ENCODE measurements at places on chromosomes 3 and 15.

DNA sequence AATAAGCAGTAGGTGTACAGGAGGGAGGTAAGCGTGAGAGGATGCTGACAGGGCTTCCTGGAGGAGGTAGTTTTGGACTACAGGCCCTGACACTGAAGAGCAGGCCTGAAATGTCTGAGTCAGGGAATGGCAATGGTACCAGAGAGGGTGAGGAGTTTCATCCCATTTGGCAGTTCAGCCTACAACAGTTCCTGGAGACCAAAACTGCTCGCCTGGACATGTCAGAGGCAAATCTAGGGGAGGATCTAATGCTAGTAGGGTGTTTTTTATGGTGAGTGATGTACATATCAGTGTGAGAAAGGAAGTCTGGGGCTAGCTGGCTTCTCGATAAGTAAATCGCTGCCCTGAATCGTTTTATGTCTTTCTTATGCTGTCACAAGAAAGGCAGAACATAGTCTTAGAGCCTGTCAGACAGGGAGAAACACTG is 13.8 kb upstream of the TNFSF10 start:
- no peak for DNase-seq

DNA sequence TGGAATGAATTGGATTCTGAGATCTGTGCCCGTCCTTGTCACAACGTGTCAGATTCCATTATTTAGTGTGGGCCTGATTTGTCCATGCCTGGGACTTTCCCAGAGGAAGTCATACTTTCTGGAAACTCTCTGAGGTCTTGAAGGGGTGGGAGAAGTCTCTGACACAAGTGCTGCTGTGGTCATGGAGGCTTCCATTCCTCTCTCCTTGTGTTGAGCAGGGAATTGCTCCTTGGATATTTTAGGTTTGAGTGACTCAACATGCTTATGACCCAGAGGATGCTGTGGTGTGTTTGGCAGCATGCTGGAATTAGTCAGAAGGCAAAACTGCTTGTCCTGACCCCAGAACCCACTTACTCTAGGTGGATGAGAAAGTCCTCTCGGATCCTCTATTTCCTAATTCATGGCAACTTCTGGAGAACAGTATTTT is 132.1 kb downstream of the LPP start:
- DNase-seq: no peak

DNA sequence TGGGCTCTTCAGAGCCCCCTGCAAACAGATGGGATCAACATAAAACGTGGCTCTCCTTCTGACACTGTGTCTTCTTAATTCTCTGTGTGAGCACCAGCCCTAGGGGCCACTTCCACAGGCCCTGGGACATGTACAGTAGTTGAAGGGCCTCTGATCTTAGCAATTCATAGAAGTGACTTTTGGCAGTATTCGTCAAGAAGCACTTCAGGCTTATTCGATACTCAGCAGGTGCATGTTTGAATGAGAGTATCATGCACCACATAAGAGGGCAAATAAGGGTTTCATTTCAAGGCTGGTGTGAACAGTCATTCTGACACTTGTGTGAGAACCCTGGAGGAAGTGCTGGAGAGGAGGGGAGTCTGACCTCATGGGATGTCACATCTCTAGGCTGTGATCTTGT is 113.9 kb downstream of the GABRG3 start:
- DNase-seq: no peak

- DNase-seq: no peak
These were observed 54.5 kb upstream of the ABHD17C start for GRCh38 chr15:80640531-80641121.

- no peak for DNase-seq
These were observed 11.6 kb downstream of the TAMM41 start for GRCh38 chr3:11835028-11835639.

DNA sequence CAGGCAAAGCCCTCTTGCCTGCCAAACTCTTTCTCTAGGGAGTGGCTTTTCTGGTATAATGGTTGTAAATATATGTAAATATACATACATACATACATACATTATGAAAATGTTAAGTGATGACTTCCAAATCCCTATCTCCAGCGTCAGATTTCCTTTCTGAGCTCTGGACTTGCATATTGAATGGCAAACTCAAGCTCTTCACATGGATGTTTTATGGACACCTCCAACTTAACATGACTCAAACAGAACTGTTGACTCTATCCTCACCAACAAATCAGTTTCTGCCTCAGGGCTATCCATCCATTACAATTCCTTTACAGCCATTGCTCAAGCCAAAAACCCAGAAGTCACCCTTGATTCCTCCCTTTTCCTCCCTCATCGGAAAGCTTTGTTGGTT is 45.1 kb downstream of the ADAMTSL3 start:
- no peak for DNase-seq

GRCh38 chr15:96369825-96370621 is 39.5 kb downstream of the NR2F2 start:
- no peak for DNase-seq

DNA sequence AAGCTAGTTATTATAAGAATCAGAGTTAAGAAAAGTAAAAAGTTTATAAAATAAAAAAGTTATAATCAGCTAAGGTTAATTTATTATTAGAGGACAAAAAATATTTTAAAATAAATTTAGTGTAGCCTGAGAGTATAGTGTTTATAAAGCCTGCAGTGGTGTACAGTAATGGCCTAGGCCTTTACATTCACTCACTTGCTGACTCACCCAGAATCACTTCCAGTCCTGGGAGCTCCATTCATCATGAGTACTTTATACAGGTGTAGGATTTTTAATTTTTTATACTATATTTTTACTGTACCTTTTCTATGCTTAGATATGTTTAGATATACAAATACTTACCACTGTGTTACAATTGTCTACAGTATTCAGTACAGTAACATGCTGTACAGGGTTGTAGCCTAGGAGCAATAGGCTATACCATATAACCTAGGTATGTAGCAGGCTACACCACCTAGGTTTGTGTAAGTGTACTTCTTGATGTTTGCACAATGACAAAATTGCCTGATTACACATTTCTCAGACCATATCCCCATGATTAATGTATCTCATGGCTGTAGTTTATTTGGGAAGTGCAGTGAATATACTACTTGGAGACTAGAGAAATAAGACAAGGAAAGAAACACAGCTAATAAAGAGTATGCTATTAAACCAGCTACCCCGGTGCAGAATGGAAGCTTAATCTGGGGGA is 101.9 kb upstream of the GALNT15 start:
- DNase-seq: no peak

DNA sequence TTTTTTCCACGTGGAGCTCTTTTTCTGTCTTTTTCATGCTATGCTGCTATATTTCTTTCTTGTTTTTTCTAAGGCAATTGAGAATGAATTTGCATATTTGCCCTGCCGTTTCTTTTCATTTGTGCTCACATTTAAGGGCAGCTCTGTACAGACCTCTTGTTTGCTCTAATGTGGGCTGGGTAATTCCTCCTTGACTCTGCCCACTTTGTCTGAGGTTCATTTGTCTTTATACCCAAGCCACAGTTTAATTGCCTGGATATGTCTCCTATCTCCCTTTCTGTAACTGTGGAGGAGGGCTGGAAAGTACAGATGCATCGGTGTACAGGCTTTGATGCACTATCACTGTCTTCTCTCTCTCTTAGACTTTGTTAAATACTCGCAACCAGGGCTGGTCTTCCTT is 195.9 kb downstream of the EPHB1 start:
- no peak for DNase-seq

DNA sequence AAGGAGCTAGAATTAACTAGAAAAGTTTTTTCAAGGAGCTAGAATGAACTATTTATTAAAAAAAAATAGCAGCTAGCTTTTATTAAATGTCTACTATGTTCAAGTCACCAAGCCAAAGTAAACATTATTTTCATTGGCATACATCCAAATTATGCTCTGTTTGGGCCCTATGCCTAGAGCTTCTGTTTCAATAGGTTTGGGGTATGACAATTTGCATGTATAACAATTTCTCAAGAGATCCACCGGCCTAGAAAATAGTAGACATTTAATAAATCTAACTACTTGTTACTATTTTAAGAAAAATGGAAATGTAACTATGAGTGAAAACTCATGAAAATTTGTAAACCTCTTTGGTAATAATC is 8.0 kb downstream of the GABRR3 start:
- no peak for DNase-seq

DNA sequence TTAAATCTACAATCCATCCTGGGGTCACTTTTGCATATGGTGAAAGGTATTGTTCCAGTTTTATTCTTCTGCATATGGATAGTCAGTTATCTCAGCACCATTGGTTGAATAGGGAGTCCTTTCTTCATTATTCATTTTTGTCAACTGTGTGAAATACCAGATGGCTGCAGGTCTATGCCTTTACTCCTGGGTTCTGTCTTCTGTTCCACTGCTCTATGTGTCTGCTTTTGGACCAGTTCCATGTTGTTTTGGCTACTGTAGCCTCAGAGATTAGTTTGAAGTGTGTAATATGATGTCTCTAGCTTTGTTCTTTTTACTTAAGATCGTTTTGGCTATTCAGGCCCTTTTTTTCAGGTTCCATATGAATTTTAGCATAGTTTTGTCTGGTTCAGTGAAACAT is 795.8 kb downstream of the OTOL1 start:
- DNase-seq: no peak

DNA sequence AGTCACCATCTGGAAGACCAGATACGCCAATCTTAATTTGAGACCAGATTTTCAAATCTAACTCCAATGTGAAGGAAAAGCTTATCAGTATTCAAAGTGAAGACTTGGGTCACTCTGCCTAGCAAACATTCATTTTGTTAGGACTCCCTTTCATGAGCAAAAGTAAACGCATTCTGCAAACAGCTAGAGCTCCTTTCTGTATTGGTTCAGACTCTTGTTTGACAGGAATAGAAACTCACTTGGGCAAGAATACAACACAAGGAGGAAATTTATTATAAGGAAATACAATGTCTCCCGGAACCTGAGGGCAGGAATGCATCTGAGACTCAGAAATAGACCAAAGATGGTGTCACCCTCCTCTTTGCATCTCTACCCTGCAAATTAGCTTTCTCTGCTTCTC is 558.6 kb downstream of the TAFA4 start:
- DNase-seq: no peak

- no peak for DNase-seq
These were observed 294.2 kb upstream of the TBL1XR1 start for GRCh38 chr3:177491296-177492032.

- no peak for DNase-seq
These were observed 16.0 kb downstream of the SLC22A14 start for GRCh38 chr3:38297947-38298711.

- DNase-seq: no peak
These were observed 12.3 kb downstream of the CEP19 start for GRCh38 chr3:196699749-196700148.

- no peak for DNase-seq
These were observed 251.5 kb downstream of the FAM43A start for GRCh38 chr3:194937144-194937543.

DNA sequence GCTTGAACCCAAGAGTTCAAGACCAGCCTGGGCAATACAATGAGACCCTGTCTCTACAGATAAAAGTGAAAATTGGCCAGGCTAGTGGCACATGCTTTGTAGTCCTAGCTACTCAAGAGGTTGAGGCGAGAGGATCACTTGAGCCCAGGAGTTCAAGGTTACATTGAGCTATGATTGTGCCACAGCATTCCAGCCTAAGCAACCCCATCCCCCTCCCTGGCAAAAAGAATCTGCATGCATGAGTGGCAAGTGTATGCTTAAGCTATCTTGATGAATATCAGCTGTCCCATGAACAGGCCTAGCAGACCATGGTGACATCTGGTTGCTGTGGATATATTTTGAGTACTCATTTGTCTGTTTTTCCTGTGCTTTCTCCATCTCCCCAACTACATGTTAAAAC is 4.7 kb downstream of the ATRIP start:
- no peak for DNase-seq

DNA sequence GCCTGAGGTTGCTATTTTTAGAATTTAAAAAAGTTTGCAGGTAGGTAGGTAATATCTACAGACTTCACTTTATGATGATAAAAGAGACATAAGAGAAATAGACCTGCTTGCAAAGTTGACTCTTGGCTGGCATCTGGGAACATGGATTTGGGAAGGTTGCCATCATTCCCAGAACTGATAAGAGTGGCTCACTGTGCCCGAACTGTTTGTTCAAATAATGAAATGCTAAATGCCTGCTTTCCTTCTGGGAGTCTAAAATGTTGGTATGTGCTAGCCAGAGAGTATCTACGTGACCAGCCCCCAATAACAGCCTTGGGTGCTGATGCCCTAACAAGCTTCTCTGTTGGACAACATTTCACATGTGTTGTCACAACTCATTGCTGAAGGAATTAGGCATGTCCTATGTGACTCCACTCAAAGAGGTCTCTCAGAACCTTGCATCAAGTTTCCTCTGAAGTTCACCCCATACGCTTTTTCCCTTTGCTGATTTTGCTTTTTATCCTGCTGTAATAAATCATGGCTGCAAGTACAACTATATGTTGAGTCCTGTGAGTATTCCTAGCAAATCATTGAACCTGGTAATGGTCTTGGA is 95.5 kb downstream of the FHIT start:
- DNase-seq: no peak

DNA sequence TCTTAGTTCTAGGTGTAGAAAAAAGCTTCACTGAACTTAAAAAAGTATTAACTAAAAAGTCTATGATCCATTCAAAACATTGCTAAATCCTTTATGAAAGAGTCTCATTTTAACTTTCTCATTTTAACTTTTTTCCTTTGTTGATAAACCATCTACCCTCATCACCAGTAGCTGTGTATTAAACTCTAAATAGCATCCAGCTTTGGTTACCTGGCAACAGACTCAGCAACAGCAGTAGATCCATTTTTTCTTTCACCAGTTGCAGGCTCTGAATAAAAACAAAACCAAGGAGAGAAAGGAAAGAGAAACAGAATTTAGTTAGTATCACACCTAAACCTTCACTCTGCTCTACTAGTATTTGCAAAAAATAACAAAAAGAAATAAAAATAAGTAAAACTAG is 51.6 kb downstream of the TP53BP1 start:
- no peak for DNase-seq

DNA sequence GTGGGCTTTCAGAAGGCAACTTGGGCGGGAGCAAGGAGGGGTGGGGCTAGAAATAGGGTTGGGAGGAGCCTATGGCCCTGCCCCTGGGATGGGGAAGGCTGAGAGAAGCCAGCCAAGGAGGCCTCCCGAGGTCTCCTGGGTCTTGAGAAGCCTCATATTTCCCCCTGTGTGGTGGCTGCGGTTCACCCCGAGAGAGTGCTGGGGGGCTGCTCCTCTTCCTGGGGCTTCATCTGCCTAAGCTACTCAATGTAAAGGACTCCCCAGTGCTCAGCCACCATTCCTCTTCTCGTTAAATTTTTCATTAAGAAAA is 174.3 kb downstream of the SMAD6 start:
- no peak for DNase-seq

DNA sequence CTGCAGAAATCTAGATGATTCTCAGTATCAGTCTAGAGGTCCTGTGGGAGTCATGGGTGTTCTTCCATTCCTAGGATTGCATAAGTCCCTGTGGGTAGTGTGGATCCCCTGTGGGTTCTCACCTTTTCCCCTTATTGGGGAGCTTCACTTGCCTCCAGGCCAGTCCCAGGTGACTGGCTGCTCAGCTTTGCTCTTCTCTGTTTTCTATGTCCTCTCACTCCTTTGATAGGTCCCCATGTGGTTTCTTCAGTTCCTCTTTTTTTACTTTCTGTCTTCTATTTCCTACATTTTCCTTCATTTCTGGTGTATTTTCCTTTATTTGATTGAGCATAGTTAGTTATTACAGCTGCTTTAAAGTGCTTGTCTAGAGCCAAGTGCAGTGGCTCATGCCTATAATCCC is 10.9 kb downstream of the TEX55 start:
- no peak for DNase-seq

Measured in stimulated activated CD4-positive, alpha-beta T cell treated with anti-CD3 and anti-CD28 coated beads, Interleukin-1b, Interleukin-23, amount 100 ng/mL, for 4 hours (primary cell).